Tibial nerve (tissue), 4 donors: ENCODE measurements at places on chromosomes 12 and 14.
A peak's percentile ranks its signal among the peaks of the same experiment; 100 is the strongest.

GRCh38 chr14:95098984-95099599 is 58.2 kb downstream of the DICER1 start:
- peak; percentile 65 for DNase-seq

DNA sequence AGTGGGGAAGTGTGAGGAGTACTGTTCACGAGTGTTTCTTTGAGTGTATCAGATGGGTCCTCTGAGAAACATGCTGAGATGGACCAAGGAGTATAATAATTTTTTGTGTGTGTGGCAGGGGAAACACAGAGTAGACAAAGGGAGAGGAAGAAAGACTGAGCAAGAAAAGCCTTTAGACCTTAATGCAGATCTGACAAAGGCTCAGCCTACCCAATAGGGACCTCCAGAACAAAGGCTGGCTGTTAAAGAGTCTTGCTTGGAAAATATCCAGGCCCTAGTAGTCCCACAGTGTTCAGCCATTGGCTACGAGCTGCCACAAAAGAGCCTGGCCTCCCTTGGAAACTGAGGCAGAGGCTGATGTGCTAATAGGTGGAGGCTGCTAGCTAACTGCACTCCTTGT is 13.5 kb downstream of the COQ5 start:
- no peak for DNase-seq

- DNase-seq = no peak
These were observed 23.1 kb downstream of the ETV6 start for GRCh38 chr12:11672256-11673191.

GRCh38 chr14:76267322-76268046 is 108.5 kb upstream of the ESRRB start:
- DNase-seq = peak; percentile 47
